ENCODE measurements at places on chromosomes 7 and 10.

- DNase-seq = no peak
Observed at GRCh38 chr10:14658331-14659127, 116.2 kb downstream of the FAM107B start.

DNA sequence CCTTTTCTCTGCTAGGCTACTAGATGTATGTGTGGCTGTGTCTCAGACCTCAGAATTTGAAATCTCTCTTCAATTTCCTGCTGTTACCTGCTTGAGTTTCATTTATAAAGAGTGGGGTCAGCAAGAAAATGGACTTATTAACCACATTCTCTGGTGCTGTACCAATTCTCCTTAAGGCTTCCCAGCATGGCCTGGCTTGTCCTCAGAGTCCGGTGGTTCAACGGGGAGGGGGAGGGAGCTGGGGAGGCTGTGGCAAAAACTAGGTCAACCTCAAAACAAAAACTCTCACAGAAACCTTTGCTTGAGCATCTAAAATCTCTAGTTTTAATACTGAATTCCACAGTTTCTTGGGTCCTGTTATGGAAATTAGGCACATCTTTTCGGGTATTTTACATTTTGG, 389.1 kb upstream of the COBL start:
- DNase-seq = no peak

- no peak for DNase-seq
Observed at GRCh38 chr7:117068511-117069145, 115.3 kb downstream of the ST7 start.

- no peak for DNase-seq
Observed at GRCh38 chr10:22962817-22963216, 35.0 kb downstream of the ARMC3 start.

DNA sequence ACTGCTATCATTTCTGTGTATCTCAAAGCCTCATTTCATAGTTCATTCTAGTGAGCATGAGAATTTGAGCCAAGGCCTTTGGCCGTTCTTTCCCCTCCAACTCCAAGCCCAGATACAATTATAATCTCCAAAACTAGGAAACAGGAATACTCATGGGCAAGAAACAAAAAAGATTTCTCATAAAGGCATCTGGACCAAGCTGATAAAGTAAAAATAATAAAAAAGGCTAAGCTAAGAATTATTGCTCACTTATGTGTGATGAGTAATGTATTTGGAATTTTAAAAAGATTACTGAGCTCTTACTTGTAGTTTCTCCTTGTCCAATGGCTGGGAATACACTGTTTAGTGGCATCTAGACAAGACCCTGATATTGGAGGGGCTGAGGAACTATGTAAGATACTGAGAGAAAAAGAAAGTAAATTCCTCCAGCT, 196.4 kb upstream of the POM121L12 start:
- DNase-seq = no peak

DNA sequence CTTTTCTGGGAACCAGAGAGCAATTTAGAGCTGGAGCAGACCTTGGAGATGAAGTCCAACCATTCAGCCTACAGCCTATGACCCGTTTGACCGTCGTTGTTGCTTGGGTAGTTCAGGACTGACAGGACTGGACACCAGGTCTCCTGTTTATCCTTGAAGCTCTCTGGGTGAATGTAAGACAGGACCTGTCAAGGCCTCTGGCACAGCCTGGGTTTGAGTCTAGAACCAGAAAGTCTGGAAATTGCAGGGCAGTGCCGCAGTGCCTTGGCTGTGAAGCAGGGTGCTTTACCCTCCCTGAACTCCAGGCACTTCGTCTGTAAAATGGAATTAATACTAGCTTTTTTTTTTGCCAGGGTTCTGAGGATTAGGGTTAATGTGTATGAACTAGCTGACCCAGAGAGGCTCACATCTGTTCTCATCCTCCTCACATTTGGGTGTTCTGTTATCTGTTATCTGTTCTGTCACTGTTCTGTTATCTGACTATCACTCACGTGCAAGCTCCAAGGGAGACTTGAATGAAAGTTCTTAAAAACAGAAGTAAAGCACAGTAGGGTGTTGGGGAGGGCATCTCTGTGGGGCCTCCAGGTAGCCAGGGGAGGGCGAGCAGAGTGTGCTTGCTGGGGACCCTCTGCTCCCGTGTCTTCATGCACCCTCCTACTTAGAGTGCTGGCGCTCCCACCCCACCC, 9.9 kb downstream of the BLVRA start:
- no peak for DNase-seq

GRCh38 chr7:130356876-130357611, 12.4 kb downstream of the CPA5 start:
- no peak for DNase-seq

GRCh38 chr10:317271-317769, 182.1 kb downstream of the ZMYND11 start:
- DNase-seq = no peak

GRCh38 chr7:114832906-114833595, 88.8 kb upstream of the MDFIC start:
- DNase-seq = no peak

DNA sequence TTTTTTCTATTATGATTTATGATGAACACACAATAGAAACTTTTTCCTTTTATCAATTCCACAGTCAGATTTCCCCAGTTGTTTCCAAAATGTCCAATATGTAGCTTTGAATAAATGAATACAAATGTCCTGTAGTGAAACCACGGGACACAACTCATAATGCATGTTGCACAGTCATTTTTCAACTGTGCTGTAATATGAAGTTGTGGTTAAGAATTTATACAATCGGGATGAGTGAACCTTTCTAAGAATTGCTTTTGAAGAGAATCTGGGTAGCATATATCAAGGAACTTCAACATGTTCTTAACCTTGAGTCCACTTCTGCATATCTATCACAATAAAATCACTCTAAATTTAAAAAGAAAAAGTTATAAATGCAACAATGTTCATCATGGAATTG, 14.6 kb upstream of the ST7 start:
- DNase-seq = no peak

GRCh38 chr10:60798031-60798430, 19.8 kb downstream of the CDK1 start:
- no peak for DNase-seq

GRCh38 chr7:145050415-145050814, 214.6 kb upstream of the TPK1 start:
- no peak for DNase-seq

All from activated gamma-delta T cell treated with anti-CD3 and anti-CD28 coated beads, Interleukin-2, amount 50 U/mL, for 16 hours (primary cell).